Kidney (tissue), 22 donors: ENCODE measurements at places on chromosomes 13 and 19. TPM values are rescaled to one million over a fixed set of nuclear protein-coding genes. Genes with fewer than 3 reads are reported as not detected.

DNA sequence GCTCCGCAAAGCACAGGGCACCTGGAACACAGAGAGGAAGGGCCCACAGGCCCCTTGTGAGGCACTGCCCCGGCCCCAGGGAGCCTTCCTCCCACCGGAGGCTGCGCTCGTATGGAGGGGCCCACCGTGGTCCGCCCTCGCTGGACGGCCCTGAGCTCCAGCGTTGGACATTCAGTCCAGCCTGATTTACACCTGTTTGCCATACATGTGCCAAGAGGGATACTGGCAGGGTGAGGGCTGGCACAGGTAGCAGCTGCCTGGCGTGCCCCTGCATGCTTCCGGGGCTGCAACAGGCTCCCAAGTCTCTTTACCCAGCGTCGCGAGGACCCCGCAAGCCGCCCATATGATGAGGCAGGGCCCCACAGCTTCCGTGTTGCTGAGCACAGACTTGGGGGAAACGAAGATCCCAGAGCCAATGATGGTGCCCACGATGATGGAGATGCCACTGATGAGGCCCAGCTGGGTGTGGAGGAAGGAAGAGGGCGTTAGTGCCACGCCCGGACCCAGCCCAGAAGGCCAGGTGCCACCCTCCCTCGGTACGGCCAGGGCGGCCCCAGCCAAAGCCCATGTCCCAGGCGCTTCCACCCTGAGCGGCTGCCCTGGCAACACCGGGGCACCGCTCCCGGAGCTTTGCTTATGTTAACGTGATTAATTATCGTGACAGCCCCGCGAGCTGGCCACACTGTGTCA lies 5.1 kb downstream of the SLC7A9 start:
- no peaks in the 10 kb centered on the region for H3K27me3 ChIP-seq
- no peak overlapping the region for H3K27ac ChIP-seq
- H3K36me3 ChIP-seq: no peaks in the 10 kb centered on the region
- no peak overlapping the region for H3K4me3 ChIP-seq
- no peaks in the 10 kb centered on the region for H3K4me1 ChIP-seq
- no peak for DNase-seq

GRCh38 chr13:108342369-108343289 lies 73.1 kb downstream of the TNFSF13B start:
- no peak overlapping the region for H3K4me3 ChIP-seq
- no peaks in the 10 kb centered on the region for H3K36me3 ChIP-seq
- no peak for DNase-seq
- no peaks in the 10 kb centered on the region for H3K27me3 ChIP-seq
- no peak overlapping the region for H3K27ac ChIP-seq
- H3K4me1 ChIP-seq: no peaks in the 10 kb centered on the region

GRCh38 chr19:9075064-9075949 lies 11.6 kb upstream of the OR1M1 start:
- no peak overlapping the region for H3K4me3 ChIP-seq
- DNase-seq: peak; percentile 68
- H3K27ac ChIP-seq: no peak overlapping the region
- H3K27me3 ChIP-seq: no peaks in the 10 kb centered on the region
- H3K36me3 ChIP-seq: no peaks in the 10 kb centered on the region

DNA sequence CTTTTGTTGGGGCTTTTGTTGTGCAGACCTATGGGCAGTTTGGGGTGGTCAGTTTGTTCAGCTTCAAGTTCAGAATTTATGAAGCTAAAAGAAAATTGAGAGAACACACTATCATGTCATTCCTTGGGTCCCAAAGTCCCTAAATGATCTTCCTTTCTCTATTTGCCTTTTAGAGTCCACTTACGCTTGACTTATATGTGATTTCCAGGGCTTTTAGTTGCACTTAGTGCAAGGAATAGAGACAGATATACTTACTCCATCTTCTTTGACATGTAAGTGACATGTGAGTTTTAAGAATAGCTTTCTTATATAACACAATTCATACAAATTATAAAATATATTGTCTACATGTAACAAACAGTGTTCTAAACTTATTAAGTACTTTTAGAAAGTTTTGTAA lies 660.1 kb upstream of the SLITRK1 start:
- H3K36me3 ChIP-seq: no peaks in the 10 kb centered on the region
- H3K4me3 ChIP-seq: no peak overlapping the region
- no peaks in the 10 kb centered on the region for H3K4me1 ChIP-seq
- no peaks in the 10 kb centered on the region for H3K27me3 ChIP-seq
- H3K27ac ChIP-seq: no peak overlapping the region

GRCh38 chr13:91196958-91197357 lies 150.5 kb upstream of the MIR17HG start:
- no peak for DNase-seq
- H3K27me3 ChIP-seq: no peaks in the 10 kb centered on the region
- no peak overlapping the region for H3K4me3 ChIP-seq

Gene LMTK3
- 4.2 TPM for polyA plus RNA-seq

Gene MTUS2
- 0.22 TPM for polyA plus RNA-seq

Gene ZNF497
- 1.7 TPM for polyA plus RNA-seq

Gene TSSK6
- 1.4 TPM for polyA plus RNA-seq

Gene CYP2S1
- polyA plus RNA-seq: 0.97 TPM
